ENCODE measurements at places on chromosomes 2 and 18.

GRCh38 chr2:30992781-30993180, 145.5 kb downstream of the GALNT14 start:
- DNase-seq: no peak

DNA sequence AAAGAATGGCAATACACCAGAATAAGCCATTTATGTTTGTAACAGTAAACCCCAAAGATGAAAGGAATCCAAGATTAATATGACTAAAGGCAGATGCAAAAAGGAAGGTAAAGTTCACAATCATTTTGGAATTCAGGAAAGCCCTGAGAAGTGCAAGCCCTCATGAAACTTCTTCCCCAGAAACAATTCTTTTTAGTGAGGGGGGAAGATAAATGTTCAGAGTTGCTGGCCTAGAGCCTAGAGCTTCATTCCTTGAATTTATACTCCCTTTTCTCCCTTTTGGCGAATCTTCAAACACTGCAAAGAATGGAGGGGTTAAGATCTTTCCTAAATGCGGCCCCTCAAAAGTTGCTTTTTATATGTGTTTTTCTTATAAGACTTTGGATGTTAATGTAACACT, 368.8 kb downstream of the MEIS1 start:
- DNase-seq: no peak

DNA sequence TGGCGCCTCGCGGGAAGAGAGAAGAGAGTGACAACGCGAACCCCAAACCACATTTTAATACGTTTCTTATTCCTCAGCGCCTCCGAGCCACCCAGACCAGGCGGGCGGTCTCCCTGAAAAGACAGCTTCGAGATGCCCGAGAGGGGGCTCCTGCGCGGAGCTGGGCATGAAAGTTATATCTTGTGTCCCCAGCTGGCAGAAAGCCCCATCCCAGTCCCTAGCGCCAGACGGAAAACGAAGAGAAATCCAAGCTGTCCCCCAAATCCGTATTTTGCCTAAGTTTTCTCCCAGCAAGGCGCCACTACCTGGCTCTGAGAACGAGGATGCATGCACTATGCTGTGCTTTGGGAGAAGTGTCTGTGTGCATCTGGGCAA, 797 bp downstream of the NXPH2 start:
- DNase-seq: no peak

- no peak for DNase-seq
Measured at GRCh38 chr2:10389573-10389972, 58.6 kb downstream of the ODC1 start.

GRCh38 chr2:189179570-189179950, at the start of gene COL5A2:
Gene COL5A2 (minus strand): TSS chr2:189179761. CDS start chr2:189179604, 157 bp downstream.
- DNase-seq: no peak

DNA sequence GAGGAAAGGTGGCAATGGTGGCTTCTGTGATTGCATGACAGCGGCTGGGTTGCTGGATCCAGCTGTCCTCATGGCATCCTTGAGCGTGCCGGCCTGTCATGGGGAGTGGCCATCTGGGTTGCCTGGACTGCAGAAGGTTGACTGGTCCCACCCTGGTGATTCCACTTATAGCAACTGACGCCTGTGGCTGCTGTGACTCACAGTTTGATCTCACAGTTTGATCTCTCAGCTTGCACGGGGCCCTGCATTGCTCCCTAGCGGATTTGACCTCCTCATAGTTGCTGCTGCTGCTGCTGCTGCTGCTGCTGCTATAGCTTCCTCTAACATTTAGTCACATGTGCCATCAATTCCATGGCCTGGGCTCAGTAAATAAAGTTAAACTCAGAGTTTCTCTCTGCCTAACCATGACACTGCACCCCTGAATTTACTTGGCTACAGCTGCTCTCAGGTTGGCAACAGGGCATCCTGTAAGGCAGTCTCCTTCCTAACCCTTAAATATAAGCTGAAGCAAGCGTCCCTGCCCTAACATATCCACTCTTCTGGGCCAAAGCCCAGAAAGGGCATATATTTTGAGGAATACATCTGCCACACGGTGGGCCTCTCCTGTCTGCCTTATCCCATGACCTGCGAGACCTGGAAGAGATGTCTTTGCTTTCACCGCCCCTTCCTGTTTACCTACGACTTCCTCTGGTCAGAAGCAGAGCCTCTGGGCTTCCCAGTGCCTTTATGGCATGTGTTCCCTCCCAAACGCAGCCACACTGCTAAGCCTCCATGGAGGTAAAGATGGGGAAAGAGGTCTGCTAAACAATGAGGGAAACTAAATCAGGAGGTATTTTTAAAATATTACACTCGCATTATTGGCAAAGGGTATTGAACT, 37.8 kb upstream of the CCDC150 start:
- DNase-seq: no peak

- no peak for DNase-seq
Measured at GRCh38 chr2:107810734-107811133, 16.0 kb upstream of the RGPD4 start.

DNA sequence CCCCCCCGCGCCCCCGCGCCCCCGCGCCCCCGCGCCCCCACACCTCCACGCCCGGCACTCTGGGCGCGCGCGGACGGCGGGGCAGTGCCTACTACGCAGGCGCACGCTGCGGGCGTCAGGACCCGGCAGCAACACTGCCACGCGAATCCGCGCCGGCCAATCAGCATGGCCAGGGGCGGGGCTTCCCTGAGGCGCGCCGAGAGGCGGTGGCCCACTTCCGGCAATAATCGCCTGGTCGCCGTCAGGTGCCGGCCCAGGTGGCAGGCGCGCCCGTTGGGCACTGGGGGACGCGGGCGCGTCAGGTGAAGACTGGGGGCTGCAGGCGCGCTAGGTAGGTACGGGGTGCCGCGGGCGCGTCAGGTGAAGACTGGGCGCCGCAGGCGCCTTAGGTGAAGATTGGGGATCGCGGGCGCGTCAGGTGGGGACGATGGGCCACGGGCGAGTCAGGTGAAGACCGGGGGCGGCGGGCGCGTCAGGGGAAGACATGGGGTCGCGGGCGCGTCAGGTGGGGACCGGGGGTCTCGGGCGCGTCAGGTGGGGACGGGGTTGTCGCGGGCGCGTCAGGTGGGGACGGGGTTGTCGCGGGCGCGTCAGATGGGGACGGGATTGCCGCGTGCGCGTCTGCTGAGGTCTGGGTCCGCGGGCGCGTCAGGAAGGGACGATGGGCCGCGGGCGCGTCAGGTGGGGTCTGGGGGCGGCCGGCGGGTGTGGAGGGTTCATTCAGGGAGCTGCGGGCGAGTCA, 219.1 kb downstream of the RTP5 start:
- DNase-seq: peak; percentile 69

DNA sequence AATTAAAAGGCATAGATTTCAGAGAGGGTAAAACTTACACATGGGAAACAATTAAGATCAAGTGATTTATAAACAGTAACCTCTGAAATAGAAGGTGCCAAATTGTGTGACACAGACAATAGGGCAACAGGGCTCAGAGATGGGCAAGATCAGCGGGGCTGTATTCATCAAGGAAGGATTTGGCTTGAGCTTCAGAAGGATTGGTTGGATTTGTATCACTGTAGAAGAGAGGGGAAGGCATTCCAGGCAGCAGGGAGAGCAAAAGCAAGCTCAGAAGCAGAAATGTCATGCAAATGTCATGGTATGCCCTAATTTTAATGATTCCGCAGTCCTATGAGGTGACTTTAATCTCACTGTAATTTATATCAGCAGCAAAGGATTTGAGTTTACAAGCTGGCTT, 415.0 kb upstream of the NRP2 start:
- no peak for DNase-seq

GRCh38 chr2:118665784-118666529, 181.5 kb downstream of the EN1 start:
- no peak for DNase-seq

DNA sequence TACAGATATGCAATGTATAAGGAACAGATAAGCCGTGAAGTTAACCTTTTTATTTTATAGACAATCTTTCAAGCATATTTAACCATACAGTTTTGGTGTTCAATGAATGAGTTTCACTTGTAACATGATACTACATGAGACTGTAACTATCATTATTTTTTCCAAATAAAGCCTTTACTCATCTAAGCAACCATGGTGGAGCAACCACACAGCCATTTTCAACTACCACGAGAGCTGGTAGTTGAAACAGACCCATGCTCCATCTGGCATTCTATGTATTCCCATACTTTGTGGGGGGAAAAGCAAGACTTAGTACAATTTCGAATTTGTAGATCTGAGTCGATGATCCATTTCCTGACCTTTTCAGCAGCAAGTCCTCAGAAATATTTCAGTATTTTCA, 159.3 kb upstream of the RND3 start:
- no peak for DNase-seq

GRCh38 chr18:33699372-33699771, 121.4 kb downstream of the ASXL3 start:
- DNase-seq: no peak

DNA sequence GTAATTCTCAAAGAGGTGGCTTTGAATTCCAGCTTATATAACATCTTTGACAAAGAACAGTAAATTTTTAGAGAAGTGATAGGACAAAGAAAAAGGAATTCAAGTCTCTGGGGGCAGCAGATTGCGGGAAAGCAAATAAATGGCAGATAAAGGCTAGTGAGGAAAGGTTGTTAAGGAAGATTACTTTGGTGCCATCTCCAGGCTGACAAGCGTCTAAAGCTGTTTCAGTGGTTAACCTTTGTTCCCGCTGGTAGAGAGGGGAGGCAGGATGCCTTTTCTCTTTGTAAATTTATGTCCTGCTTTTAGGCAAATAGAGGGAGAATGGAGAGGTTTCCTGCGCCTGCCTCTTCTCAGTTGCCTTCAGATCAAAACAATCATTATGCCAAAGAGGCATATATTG, 431.2 kb upstream of the CHST9 start:
- no peak for DNase-seq

DNA sequence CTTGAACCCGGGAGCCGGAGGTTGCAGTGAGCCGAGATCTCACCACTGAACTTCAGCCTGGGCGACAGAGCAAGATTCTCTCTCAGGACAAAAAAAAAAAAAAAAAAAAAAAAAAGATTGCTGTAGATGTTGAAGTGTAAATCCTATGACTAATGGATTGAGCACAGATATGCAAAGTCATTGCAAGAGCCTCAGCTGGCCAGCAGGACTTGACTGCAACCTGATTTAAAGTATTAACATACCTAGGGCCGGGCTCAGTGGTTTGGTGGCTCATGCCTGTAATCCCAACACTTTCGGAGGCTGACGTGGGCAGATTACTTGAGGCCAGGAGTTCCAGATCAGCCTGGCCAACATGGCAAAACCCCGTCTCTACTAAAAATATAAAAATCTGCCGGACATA, 103.4 kb upstream of the MSH2 start:
- no peak for DNase-seq

DNA sequence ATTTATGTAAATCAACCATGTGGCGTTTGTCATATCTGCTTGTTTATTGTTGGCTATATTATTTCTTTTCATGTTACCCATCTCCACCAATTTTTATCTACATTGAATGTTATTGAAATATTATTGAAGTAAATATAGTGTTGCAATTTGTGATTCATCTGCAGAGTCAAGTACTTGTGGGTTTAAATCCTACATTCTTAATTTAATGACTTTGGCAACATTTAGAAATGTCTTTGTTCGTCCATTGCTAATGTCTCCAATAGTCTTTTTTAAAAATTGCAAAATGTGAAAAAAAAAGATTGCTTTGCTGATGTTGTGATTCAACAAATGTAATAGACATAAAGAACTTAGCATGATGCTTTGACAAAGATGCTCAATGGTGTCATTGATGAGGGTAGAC, 1572.8 kb upstream of the PIK3C3 start:
- no peak for DNase-seq
